ENCODE measurements at places on chromosomes 4 and X.

DNA sequence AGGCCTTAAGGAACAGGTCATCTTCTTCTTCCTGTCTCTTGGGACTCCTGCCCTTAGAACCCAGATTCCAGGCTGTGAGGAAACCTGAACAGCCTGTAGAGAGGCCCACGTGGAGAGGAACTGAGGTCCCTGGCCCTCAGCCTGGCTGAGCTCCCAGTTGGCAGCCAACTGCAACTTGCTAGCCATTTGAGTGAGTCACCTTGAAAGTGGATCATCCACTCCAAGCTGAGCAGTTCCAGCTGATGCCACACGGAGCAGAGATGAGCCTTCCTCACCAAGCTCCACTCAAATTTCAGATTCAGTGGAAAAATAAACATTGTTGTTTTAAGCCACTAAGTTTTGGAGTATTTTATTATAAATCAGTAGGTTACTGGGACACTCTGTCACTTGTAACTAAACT, 392.5 kb downstream of the BCOR start:
- DNase-seq: peak; percentile 67

DNA sequence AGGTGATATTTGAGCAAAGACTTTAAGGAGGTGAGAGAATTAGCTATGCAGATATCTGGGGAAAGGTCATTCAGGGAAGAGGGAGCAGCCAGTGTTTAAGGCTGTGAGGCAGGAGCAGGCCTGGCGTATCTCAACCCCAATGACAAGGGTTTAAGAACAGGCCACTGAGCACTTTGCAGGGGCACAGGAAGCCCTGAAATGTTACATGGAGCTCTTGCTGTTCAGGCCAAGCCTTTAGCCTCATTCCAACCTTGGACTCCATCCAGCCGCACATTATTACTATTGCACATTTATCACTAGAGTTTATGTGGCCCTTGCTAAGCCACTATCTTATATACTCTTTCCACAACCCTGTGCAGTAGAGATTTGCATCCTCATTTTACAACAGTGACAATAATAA, 114.0 kb downstream of the EFNB1 start:
- DNase-seq: no peak

GRCh38 chr4:16636912-16637630, 261.4 kb downstream of the LDB2 start:
- DNase-seq: no peak

- peak; percentile 54 for DNase-seq
Measured at GRCh38 chrX:40085102-40085551, 12.6 kb downstream of the BCOR start.

DNA sequence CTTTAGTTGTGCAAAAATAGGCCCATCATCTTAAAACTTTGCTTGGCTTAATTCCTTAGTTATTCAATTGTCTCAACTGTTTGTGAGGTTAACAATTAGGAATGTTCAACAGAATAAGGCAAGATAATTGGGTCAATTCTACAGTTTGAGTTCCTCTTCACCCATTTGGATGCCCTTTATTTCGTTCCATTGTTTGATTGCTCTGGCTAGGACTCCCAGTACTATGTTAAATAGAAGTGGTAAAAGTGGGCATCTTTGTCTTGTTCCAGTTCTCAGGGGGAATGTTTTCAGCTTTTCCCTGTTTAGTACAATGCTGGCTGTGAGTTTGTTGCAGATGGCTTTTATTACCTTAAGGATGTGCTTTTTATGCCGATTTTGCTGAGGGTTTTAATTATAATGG, 761.5 kb upstream of the GRIA3 start:
- no peak for DNase-seq

GRCh38 chr4:158823461-158823873, 54.6 kb downstream of the FNIP2 start:
- DNase-seq: no peak

GRCh38 chrX:43423876-43424275, 232.2 kb upstream of the MAOA start:
- no peak for DNase-seq

GRCh38 chr4:55032788-55033187, 92.6 kb downstream of the KDR start:
- DNase-seq: no peak

DNA sequence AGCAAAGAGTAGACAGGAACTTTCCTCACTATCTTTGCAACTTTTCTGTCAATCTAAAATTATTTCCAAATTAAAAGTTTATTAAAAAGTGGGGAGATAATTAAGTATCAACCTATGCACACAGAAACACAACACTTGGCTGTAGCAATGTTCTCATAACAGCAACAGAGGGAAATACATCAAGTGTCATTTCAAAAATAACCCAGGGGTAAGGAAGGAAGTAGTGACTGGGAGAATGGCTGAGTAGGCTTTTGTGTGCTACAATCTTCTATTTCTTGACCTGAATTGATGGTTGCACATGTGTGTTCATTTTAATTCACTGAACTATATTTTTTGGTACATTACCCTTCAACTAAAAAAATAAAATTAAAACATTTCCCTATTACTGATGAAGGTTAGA, 67.5 kb downstream of the ABCG2 start:
- DNase-seq: no peak

- no peak for DNase-seq
Measured at GRCh38 chr4:6918338-6918737, 8.7 kb downstream of the TBC1D14 start.

DNA sequence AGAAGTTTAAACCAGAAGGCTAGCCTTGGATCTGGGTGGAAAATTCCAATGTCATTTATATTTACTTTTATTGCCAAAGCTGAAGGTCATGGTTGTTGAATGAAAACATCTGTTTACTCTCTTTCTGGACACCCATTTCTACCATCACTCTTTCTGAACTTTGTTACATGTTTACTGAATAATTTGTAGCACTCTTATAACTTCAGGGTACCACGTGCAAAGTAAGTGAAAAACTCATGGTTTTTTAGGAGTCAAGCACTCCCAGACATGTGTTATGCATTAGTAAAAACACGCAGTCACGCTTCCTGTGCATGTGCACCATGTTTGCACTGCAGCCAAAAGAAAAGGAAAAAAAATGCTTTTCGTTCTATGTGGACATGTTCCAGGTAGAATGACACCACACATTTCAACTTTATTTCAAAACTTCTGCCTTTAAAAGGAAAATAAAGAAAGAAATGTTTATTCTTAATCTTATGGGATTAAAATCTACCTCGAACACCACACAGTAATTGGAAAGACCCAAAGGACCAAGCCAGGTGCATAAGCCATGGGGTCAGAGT, 31.4 kb upstream of the ADH1C start:
- peak; percentile 92 for DNase-seq

- DNase-seq: no peak
Measured at GRCh38 chr4:3009422-3009821, 46.1 kb downstream of the GRK4 start.

GRCh38 chr4:165380805-165381204, 2.0 kb downstream of the CPE start:
- DNase-seq: no peak

DNA sequence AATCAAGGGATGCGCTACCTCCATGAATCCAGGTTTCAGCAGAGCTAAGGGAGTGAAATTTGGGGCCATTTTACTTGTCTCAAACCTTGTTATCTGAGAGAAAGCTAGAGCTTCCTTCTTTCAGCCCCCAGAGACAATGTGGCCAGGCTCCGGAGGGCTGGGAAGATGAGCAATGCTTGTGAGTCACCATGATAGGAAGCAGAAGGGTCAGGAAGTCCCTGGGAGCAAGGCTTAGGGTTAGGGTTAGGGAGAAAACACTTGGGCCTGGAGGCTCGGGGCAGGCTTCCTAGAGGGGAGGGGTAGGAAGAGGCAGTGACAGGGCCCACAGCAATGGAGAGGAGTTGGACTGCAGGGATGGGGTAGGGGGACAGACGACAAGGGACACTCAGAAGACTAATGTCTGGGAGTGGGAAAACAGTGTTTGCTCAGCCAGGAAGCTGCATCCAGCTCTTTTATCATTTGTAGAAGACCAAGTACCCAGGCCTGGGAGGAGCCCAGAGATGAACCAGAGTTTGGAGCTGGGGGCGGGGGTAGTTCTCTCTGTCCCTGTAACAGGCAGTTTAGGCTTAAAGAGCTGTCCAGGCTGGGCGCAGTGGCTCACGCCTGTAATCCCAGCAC, 16.4 kb upstream of the PORCN start:
- DNase-seq: no peak

- no peak for DNase-seq
Measured at GRCh38 chr4:32102896-32103295, 1382.7 kb downstream of the PCDH7 start.

DNA sequence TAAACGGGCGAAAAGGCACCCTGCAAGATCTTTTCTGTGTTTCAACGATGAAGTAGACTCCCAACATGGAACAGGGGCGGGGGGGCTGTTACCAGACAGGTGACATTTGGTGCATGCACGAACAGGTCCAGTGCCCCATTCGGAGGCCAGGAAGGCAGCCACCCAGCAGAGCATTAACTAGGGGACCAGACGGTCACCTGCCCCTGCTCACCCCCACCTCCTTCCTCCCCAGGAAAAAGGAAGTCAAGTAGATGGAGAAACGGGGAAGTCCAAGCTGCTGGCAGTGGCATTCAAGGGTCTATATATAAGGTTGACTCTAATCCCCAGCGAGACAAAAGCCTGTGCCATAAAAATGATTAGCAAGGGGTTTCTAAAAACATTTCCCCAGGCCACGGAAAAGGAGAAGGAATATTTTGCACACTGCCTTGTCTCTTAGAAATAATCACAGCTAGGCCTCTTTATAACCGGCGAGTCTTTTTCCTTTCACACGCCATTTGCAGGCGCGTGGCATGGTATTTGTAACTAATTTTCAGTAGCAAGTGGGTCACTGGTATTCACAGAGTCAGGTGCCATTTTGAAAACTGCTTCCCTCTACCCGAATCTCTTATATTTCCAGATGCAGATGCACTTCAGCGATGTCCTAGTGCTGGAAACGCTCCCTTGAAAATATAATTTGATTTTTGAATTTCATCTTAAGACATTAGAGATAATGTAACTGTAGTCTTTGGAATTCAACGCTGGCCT, 1.2 kb upstream of the TMSB4X start:
- DNase-seq: no peak

GRCh38 chrX:64191281-64192010, 14.1 kb downstream of the AMER1 start:
- DNase-seq: no peak

DNA sequence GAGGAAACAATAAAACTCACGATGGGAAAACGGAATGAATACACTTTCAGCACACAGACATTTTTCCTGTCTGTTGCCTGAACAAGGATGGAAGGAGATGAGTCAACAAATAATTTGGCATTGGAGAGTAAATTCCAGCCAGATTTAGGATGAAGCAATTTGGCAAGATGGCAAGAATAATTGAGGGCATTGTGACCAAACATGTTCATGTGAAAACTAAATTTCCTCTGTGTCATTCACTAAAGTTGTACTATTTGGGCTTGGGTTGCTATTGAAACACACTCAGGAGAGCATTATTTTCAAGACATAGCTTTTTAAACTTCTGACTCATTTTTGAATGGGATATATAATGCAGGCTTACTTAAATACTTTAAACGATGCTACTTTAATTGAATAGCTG, 1614.4 kb downstream of the PCDH19 start:
- no peak for DNase-seq

DNA sequence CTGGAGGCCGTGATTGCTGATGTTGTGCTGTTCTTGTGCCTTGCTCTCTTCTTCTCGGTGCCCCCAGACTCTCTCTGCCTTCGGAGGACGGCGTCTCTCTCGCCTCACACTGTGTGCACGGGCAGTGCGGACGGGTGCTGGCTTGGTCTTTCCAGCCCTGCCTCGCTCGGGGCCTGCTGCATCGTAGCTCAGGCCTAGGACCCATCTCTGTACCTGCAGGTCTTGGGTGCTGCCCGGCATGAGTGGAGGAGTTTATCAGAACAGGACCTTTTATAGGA, 18.2 kb downstream of the RGS12 start:
- no peak for DNase-seq

GRCh38 chr4:168856312-168856711, 153.7 kb downstream of the CBR4 start:
- DNase-seq: peak; percentile 90
